ENCODE measurements at places on chromosomes 4 and X. TPM values are rescaled to one million over a fixed set of nuclear protein-coding genes. Genes with fewer than 3 reads are reported as not detected.

The PRDM5 gene
- total RNA-seq = 0.17 TPM

The USP26 gene
- total RNA-seq = not detected

The REPS2 gene
- total RNA-seq = not detected

The DACH2 gene
- not detected for total RNA-seq

The CDX4 gene
- total RNA-seq = not detected

The CT45A3 gene
- total RNA-seq = not detected

The RPA4 gene
- 0.48 TPM for total RNA-seq

The NXF2 gene
- total RNA-seq = not detected

The RNF128 gene
- total RNA-seq = not detected

The FBXL5 gene
- 30.4 TPM for total RNA-seq

The RTL9 gene
- 0.05 TPM for total RNA-seq

The PHOX2B gene
- total RNA-seq = not detected

The NKX6-1 gene
- not detected for total RNA-seq

The GPR143 gene
- total RNA-seq = not detected

The UGT2A1 gene
- not detected for total RNA-seq

The IL3RA gene
- 1.4 TPM for total RNA-seq

The SSR4 gene
- total RNA-seq = 194 TPM

The ARL13A gene
- total RNA-seq = not detected

The EDNRA gene
- total RNA-seq = not detected

The CD38 gene
- total RNA-seq = 11.6 TPM

Data from activated CD4-positive, alpha-beta memory T cell treated with anti-CD3 and anti-CD28 coated beads for 36 hours (primary cell).